ENCODE measurements at places on chromosomes 13 and 19. TPM values are rescaled to one million over a fixed set of nuclear protein-coding genes. Genes with fewer than 3 reads are reported as not detected.

The BLOC1S3 gene
- total RNA-seq, result 10.4 TPM

The CD177 gene
- not detected for total RNA-seq

The NLRP5 gene
- total RNA-seq, result not detected

The ZNF471 gene
- 0.39 TPM for total RNA-seq

The WASF3 gene
- total RNA-seq, result not detected

The TSPAN16 gene
- not detected for total RNA-seq

The COX6B2 gene
- total RNA-seq, result 0.81 TPM

The TJP3 gene
- 3.1 TPM for total RNA-seq

The NLRP11 gene
- total RNA-seq, result not detected

The CYP2F1 gene
- total RNA-seq, result not detected

The MCEMP1 gene
- not detected for total RNA-seq

The NKPD1 gene
- 0.22 TPM for total RNA-seq

The CEACAM16 gene
- total RNA-seq, result not detected

The TMEM147 gene
- 73.5 TPM for total RNA-seq

The OR7C1 gene
- total RNA-seq, result not detected

The DAND5 gene
- total RNA-seq, result 0.12 TPM

The C19orf47 gene
- total RNA-seq, result 20.8 TPM

DNA sequence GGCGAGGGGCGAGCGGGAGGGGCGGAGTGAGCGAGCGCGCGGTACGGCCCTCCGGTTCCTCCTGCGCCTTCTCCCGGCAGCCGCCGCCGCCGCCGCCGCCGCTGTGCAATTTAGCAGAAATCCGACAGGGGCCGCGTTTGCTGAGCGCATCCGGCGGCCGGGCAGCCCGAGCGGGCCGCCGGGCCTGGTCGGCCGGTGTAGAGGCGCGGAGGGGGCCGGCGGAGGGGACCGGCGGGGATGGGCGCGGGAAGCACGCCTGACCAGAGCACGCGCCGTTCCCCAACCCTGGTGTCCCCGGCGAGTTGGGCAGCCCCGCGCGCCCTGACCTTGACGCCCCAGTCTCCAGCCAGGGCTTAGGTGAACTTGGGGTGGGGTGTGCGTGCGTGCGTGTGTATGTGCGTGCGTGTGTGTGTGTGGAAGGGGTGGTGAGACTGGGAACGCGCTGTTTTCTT is 144.5 kb upstream of the ZNF536 start:
- DNase-seq, result peak; percentile 73

DNA sequence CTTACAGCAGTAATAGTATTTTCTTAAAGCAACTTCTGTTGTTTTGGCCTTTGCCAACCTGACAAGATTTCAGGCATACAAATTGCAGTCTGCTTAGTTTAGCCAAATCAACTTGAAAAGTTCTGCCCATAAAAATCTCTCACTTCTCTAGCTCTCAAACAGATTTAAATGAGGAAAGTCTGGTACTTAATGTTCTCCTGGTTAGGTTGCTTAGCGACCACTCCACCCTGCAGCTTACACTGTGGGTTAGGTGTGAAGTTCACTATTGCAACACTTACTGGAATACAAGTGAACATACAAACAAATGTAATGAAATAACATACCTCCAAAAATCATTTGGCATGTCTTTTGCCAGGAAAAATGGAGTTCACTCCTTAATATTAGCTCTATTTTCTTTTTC is 178.7 kb upstream of the PCDH9 start:
- DNase-seq, result no peak

- no peak for DNase-seq
These were observed 11.3 kb downstream of the AP1M1 start for GRCh38 chr19:16208847-16209665.

DNA sequence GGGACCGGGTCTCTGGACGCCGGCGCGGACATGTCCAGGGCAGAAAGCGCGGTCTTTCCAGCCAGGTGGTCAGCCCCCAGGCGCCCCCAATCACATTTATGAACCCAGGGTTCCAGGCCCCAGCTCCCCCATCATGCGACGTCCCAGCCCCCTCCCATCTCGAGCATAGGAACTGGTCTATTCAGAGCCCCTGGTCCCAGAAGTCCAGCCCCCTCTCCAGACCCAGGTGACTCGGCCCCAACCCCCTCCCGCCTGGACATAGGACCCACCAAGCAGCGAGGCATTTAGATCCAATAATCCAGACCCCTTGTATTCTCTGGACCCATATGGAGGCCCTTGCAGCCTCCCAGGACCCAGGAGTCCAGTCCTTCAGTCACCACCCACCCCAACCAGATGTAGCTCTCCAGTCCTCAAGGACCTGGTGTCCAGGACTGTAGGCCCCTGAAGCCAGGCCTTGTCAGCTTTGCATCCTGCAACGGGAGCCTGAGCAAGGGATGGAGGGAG is 501 bp downstream of the APLP1 start:
- DNase-seq, result no peak

DNA sequence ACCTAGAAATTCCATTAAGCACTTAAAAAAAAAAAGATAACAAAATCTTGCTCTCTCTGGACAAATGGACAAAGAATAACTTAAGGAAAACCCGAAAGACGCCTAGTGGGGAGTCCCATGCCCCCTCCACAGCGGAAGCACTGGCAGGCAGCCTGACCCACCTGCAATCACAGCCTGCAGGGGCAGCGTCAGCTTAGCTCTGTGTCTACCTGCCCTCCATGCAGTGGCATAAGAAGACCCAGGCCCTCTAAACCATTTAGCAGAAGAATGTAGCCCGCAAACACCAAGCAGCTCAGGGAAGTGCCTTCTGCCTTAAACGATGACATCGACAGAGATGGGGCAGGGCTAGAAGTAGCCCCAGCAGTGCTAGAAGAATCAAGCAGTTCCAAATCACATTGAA is 36.0 kb downstream of the KCTD15 start:
- no peak for DNase-seq

- DNase-seq, result no peak
These were observed 113.8 kb downstream of the TBC1D4 start for GRCh38 chr13:75368167-75368566.

GRCh38 chr19:41862445-41862986 is 2.5 kb downstream of the RPS19 start:
- DNase-seq, result no peak

GRCh38 chr13:79196843-79197242 is 209.2 kb downstream of the RBM26 start:
- DNase-seq, result no peak

GRCh38 chr13:39961036-39961435 is 305.6 kb downstream of the COG6 start:
- DNase-seq, result no peak

GRCh38 chr19:28026636-28027035 is 1186.3 kb downstream of the UQCRFS1 start:
- no peak for DNase-seq

DNA sequence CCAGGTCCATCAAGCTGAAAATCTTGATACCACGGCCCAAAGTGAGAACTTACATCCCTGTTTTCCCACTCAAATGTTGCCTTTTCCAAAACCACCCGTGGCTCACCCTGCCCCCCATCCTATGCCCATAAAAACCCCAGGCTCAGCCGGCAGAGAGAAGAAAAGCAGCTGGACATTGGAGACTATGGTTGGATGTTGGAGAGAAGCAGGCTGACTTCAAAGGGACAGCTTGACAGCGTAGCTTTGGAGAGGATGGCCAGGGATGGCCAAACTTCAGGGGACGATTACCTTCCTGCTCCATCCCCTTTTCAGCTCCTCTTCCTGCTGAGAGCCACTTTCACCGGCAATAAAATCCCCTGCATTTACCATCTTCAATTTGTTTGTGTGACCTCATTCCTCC is 3.5 kb upstream of the ZNF792 start:
- no peak for DNase-seq

DNA sequence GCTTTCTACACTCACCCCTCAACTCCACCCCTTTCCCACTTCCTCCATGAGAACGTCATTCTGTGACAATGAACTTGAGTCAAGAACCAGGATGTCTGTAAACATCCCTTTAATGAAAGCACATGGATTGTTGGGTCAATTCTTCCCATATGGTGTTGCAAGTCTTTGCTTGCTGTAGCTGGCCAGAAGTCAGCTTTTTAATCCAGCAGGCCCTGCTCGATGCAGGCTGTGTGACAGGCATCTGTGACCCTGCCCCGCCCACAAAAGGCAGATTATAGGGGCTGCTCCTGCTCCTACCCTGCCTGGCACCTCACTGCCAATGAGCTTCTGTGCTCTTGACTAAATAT is 78.0 kb downstream of the STARD13 start:
- no peak for DNase-seq

GRCh38 chr13:64470751-64471150 is 2759.4 kb downstream of the PCDH9 start:
- DNase-seq, result no peak

DNA sequence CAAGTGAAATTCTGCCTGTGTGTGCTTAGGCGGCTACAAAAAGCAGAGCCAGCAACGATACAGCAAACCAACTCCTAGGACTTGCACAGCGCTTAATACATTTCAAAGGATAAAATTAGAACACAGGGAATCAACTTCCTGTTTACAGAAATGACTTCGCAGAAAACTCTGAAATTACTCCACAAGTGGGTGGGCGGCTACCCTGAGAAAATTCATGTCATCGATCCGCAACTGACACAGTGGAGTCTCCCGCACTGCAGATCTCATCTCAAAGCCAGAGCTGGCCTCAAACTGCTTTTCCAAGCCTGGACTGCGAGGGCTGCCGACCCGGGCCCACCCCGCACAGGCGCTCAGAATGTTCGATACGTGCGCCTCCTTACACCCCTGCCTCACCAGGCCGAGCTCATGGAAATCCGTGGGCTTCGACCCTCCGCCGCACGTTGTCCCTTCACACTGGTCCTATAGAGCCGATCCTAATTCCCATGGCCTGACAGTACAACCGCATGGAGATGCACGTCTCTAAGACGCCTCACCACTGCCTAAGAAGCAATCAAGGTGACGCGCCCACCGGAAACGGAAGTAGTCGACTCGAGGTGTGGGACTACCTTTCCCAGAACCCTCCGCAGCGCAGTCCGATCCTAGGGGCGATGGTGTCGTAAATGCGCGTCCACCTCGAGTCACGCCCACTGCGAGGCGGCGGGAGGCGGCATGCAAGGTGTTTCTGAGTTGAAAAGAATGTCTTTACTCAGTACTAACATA is at the start of gene ZNF229:
Gene ZNF229 (minus strand): TSS at position 557 of the 759 bp plus-strand sequence. CDS start 5,625 bp downstream, outside the sequence.
- DNase-seq, result peak; percentile 68

GRCh38 chr13:34137200-34137599 is 319.3 kb downstream of the RFC3 start:
- no peak for DNase-seq

GRCh38 chr13:27088619-27089018 is 83.0 kb downstream of the USP12 start:
- no peak for DNase-seq

GRCh38 chr19:55310498-55310897 is 14.6 kb downstream of the TMEM150B start:
- DNase-seq, result no peak

DNA sequence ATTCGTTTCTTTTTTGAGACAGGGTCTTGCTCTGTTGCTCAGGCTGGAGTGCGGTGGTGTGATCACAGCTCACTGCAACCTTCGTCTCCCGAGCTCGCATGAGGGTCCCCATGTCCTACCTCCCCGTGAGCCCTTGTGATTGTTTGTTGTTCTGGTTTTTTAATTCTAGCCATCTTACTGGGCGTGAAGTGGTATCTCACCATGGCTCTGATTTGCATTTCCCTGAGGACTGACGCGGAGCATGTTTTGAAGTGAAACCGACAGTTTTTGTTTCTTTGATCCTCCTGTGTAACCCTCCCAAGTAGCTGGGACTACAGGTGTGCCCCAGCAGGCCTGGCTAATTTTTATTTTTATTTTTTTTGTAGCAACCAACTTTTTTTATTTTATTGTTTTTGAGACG is 21.7 kb downstream of the GNG7 start:
- no peak for DNase-seq

- DNase-seq, result peak; percentile 68
These were observed 1.4 kb downstream of the ING1 start for GRCh38 chr13:110714797-110715394.

GRCh38 chr13:27188239-27188638 is 16.6 kb upstream of the USP12 start:
- no peak for DNase-seq

DNA sequence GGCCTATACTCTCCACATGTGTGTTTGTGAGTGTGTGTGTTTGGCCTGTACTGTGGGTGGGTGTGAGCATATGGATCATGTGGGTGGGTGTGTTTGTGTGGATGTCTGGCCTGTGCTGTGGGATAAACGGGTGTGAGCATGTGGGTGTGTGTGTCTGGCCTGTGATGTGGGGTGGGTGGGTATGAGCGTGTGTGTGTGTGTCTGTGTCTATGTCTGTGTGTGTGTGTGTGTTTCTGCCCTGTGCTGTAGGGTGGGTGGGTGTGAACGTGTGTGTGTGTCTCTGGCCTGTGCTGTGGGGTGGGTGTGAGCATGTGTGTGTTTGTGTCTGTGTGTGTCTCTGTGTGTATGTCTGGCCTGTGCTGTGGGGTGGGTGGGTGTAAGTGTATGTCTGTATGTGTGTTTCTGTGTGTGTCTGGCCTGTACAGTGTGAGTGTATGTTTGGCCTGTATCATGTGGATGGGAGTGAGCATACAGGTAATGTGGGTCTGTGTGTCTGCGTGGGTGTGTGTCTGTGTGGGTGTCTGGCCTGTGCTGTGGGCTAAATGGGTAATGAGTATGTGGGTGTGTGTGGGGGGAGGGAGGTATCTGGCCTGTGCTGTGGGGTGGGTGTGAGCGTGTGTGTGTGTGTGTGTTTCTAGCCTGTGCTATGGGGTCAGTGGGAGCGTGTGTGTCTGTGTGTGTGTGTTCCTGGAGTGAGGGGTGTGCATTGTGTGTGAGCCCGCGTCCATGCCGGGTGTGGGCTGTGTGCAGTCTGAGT is 20.8 kb upstream of the KCTD15 start:
- no peak for DNase-seq

GRCh38 chr13:103033999-103034398 is 32.2 kb downstream of the SLC10A2 start:
- no peak for DNase-seq

DNA sequence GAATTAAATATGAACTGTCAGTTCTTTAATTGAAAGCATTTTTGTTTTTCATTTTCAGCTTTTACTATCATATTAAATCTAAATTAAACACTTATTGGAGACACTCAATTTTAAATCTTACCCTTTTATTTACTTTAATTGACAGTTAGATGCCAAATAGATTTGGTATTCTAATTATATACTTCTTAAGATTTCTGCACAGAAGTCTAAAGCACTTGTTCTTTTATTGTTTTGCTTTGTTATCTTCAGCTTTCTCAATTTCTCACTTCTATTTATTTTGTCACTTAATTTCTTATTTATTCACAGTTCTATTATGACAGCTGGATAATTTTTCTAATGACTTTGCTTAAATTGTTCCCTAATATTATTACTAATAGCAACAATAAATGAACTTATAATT is 1397.3 kb upstream of the MIR17HG start:
- DNase-seq, result no peak

- no peak for DNase-seq
These were observed 102.8 kb downstream of the EFNB2 start for GRCh38 chr13:106432636-106433035.

GRCh38 chr19:41083516-41083915 is 4.7 kb upstream of the CYP2A13 start:
- no peak for DNase-seq

GRCh38 chr13:77863144-77863543 is 55.5 kb downstream of the EDNRB start:
- no peak for DNase-seq
